ENCODE measurements at places on chromosomes 3 and 15.

GRCh38 chr3:17747174-17747889, 4.9 kb upstream of the TBC1D5 start:
- no peak for DNase-seq

- no peak for DNase-seq
Measured at GRCh38 chr3:186315581-186316354, 46.3 kb downstream of the DGKG start.

DNA sequence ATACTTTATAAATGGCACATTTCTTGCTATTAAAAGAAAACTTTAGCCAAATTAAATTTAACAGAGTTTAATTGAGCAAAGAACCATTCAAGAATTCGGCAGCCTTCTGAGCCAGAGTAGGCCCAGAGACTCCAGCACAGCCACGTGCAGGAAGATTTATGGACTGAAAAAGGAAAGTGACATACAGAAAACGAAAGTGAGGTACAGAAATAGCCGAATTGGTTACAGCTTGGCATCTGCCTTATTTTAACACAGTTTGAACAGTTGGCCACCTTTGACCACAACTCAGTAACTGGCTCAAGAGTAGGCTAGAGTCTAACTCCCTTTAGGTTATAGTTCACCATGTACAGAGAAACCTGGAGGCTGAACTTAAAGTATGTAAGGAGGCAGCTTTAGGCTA, 17.6 kb downstream of the CFAP44 start:
- DNase-seq, result no peak

- no peak for DNase-seq
Measured at GRCh38 chr3:123719862-123720453, 135.1 kb upstream of the HACD2 start.

DNA sequence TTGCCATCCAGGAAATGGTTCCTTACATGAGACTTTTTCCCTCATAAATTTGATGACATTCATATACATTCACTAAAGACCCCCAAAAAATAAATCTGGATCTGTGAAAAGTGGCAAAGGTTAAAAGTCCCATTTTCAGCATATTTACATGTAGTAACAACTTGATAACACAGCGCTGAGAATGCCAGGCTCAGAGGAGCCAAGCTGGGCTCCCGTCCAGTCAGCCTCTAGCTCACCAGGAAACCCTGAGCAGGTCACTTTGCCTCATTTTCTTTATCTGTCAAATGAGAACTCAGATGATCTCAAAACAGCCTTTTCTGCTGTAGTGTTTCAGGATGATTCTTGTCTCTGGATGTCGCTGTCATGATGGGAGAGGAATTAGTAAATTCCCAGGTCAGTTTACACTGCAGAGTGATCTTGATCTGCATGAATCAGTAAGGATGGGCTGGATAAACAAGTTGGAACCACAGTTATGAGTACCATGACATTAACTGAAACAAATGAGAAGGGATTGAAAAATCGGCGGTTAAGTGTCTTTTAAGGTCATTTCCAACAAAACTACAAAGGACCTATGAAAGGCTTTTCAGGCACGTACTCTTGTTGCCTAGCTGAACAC, 82.8 kb downstream of the PPARG start:
- DNase-seq, result no peak

Data from activated T-cell treated with anti-CD3 and anti-CD28 coated beads for 1 hour (primary cell).